ENCODE measurements at places on chromosomes 11 and 22.

DNA sequence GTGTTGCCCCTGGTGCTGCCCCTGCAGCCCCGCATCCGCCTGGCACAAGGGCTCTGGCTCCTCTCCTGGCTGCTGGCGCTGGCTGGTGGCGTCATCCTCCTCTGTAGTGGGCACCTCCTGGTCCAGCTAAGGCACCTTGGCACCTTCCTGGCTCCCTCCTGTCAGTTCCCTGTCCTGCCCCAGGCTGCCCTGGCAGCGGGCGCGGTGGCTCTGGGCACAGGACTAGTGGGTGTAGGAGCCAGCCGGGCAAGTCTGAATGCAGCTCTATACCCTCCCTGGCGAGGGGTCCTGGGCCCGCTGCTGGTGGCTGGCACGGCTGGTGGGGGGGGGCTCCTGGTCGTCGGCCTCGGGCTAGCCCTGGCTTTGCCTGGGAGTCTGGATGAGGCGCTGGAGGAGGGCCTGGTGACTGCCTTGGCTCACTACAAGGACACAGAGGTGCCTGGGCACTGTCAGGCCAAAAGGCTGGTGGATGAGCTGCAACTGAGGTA, 278 bp downstream of the ROM1 start:
- no peak for DNase-seq

GRCh38 chr11:66189031-66189745, 79.3 kb upstream of the RAB1B start:
- no peak for DNase-seq

DNA sequence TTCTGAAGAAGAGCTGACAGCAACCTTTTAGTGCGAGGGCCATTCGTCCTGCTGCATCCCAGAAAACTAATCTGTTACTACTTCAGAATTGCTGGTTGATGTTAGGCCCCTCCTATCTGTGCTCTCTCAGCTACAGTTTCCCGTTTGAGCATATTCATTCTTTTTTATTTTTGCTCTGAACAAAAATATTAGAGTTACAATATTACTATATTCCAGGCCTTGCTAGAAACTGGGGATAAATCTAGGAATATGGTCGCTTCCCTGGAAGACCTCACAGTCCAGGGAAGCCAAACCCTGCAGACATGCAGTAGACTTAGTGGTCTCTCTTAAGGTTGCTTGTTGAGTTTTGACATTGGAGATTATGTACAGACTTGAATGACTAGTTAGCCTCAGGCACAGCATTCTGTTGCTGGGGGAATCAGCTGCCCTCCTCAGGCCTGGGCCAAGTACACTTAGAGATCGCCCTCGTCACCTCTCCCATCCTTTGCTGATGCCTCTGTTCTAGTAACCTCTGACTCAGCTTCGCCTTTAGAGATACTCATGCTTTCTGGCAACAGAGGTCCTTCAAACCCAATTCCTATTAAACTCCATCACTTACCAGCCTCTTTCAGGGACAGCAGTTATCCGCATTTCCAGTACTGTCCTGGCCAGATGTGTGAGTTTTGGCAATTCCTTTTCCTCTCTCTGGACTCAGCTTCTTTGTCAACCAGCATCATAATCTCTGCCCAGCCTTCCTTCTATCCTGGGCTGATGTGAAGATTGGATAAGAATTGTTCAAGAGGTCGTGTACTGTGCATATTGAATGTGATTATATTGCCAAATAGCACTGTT, 698 bp upstream of the ANAPC15 start:
- DNase-seq, result no peak

DNA sequence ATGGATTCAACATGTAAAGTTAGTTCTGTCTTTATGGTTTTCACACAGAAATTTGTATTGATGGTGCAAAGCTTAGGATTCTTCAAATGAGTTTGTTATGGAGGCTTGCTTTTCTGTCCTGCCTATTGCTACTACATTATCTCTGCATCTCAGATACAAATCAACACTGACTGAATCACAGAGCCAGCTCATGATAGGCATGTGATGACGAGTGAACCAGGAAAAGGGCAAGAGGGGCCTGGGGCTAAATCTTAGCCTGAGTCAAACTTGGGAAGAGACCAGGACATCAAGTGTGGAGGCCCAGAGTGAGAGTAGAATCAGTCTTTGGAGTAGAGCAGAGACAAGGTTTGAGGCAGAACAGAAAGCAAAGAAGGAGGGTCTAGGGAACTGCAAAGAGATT, 107.1 kb upstream of the CD44 start:
- DNase-seq, result no peak

- no peak for DNase-seq
Observed at GRCh38 chr11:125091247-125091876, 20.1 kb downstream of the TMEM218 start.

DNA sequence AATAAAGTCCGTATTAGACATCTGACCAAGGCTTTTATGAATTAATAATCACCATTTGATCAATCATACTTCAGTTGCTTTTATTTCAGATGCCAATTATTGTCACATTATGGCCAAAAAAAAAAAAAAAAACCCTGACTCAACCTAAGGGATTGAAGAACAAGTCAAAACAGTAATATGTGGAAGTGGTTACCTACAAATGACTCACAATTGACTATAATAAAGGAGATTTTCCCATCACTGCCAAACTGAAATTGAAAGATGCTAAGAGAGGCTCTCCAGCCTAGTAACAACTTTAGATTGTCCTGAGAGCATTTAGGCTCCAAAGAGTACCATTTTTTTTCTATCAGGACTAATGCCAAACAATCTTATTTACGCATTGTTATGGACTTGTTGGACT, 35.2 kb downstream of the SOX6 start:
- no peak for DNase-seq

DNA sequence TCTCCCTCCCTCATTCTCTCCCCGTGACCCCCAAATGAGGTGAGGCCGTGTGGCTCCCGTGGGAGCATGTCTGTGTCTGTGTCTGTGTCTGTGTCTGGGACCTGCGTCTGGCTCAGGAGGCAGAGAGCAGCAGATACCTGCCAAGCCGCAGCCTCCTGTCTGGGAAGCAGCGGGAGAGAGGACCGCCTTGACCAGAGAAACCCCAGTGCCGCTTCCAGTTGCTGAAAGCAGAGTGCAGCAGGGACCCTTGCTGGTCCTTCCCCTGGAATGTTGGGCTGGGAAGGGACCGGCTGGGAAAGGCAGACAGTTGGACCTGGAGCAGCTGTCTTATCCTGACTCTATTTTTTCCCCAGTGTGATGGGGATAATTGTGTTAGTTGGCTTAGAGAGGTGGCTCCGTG, 525 bp downstream of the CSDC2 start:
- no peak for DNase-seq

DNA sequence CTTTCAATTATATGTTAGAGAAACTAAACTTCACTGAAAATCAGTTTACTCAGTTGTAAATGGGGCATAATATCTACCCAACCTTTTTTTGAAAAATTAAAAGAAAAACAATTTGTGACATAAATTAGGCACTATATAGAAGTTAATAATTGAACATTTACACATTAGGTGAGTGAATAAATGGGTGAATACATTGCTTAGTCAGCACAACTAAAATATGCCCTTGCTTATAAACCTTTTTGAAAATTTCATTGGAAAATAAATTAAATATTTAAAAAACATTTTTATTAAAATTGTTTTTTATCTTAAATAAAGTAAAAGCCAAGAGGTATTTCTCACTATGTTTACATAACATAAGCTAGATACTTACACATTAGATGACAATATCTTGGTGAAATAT, 994.5 kb upstream of the TENM4 start:
- no peak for DNase-seq
